AG09309 (cell line): ENCODE measurements at places on chromosomes 12 and 14.

- no peak for DNase-seq
These were observed 9.9 kb downstream of the DHRS2 start for GRCh38 chr14:23645812-23646647.

DNA sequence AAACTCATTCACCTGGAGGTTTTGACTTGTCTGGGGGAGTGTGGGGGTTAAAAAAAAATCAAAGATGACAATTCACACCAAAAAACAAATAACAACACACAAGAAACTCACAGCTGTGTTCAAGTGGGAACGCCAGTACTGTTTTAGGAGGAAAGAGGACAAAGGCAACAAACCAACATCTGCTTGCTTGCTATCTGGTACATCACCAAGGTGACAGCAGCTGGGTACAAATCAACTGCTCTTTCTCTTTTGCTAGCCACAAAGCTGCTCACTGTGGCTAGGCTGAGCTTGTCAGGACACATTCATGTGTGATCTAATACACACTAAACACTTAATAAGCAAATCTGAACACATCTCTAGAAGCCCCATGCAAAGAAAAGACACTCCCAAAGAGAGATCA is 128.0 kb upstream of the RAP1B start:
- no peak for DNase-seq

- DNase-seq, result no peak
These were observed 8.6 kb upstream of the NID2 start for GRCh38 chr14:52077256-52077979.

DNA sequence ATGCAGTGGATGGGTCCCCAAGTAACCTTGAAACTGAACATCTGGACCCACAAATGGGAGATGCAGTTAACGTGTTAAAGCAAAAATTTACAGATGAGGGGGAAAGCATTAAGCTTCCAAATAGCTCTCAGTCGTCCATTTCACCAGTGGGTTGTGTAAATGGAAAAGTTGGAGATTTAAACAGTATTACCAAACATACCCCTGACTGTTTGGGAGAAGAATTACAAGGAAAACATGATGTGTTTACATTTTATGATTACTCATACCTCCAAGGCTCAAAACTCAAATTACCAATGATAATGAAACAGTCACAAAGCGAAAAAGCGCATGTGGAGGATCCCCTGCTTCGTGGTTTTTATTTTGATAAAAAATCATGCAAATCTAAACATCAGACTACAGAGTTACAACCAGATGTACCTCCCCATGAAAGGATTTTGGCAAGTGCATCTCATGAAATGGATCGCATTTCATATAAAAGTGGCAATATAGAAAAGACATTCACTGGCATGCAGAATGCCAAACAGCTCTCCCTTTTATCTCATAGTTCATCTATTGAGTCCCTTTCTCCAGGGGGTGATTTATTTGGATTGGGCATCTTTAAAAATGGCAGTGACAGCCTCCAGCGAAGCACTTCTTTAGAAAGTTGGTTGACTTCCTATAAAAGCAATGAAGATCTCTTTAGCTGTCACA is 116.6 kb upstream of the NPAS3 start:
- DNase-seq, result no peak

- no peak for DNase-seq
These were observed 35.0 kb upstream of the BCL7A start for GRCh38 chr12:121986489-121987245.
